ENCODE measurements at places on chromosomes 5 and 9. TPM values are rescaled to one million over a fixed set of nuclear protein-coding genes. Genes with fewer than 3 reads are reported as not detected.

DNA sequence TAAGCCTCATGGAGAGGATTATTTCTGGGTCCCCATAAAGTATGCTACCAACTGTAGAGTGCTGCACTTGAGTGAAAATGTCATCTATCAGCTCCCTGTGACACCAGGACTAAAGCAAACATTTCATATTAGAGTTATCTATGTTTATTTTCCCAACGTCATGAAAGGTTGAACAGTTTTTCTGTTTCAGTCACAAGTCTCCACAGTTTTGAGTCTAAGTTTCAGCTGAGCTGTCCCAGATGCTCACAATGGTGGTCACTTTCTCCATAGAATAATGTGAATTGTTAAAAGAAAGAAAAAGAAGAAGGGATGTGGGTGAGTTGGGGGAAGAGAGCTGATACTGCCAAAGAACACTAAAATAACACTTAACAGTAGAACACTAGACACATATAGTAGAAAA, 126.3 kb upstream of the C9orf72 start:
- no peak for DNase-seq

GRCh38 chr5:90301248-90301647, 108.3 kb downstream of the CETN3 start:
- no peak for DNase-seq

DNA sequence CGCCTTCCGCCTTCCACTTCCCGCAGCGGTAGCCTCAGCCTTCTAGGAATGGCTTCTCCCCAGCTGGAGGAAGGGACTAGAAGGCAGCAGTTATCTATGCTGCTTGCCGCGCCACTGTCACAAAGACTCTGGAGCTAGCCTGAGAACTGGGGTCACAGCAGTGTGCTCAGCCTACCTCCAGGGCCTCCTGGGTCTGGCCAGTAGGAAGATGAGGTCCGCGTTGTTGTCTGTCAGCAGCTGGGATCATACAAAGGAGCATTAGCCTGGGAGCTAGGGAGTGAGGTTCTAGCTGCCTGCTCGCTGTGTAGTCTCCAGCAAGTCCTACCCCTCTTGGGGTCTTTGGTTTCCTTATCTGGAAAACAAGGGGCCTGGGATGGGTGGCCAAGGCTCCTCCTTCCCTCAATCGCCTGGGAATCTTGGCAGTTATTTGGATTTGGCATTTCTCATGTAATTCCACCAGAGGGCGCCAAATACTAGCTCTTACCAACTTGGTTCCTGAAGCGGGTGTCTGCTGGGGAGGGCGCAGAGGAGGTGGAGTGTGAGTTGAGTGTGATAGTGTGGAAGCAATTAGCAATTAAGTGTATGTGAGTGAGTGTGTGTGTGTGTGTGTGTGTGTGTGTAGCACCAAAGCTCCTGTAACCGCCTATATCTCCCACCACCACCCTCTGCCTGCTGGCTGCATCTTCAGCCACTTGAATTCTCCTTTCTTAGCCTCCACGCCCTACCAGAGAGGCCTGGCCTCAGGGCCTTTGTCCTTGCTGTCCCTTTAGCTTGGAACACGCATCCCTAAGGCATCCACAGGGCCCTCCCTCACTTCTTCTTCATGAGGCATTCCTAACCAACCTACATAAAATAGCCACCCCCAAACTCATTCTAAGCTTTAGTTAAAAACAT, 97.1 kb downstream of the ENTREP1 start:
- DNase-seq: peak; percentile 58

DNA sequence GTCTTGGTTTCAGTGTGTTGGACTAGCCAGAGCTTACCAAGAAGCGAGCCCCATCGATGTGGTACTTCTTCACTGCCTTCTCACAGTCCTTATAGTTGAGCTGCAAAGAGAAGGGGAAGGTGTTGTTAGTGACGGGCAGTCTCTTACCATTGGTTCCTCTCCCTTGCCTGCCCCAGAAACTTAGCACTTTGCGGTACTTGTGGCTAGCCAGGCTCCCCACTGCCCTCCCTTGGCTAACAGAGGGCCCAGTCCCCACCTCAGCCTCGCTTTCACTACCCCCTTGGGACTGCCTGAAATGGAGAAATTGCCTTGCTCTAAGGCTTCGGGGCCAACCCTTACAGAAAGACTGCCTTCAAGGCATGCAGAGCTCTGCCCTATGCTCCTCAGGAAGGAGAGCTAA, 4.3 kb downstream of the LCP2 start:
- no peak for DNase-seq

PTGER4 gene
- 9.2 TPM for total RNA-seq

F2RL1 gene
- total RNA-seq: 20.1 TPM
